ENCODE measurements at places on chromosomes 5 and 9. TPM values are rescaled to one million over a fixed set of nuclear protein-coding genes. Genes with fewer than 3 reads are reported as not detected.

DNA sequence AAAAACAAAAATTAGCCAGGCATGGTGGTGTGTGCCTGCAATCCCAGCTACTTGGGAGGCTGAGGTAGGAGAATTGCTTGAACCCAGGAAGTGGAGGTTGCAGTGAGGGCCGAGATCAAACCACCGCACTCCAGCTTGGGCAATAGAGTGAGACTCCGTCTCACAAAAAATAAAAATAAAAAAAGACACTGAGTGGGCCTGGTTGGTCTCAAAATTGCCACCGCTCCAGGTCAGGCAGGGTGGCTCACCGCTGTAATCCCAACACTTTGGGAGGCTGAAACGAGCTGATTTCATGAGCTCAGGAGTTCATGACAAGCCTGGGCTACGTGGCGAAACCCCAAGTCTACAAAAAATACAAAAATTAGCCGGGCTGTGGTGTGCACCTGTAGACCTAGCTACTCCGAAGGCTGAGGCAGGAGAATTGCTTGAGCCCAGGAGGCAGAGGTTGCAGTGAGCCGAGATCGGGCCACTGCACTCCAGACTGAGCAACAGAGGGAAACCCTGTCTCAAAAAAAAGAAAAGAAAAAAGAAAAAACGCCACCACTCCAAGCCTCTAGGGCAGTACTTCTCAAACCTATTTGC is 1.8 kb downstream of the STK10 start:
- no peak for DNase-seq

- no peak for DNase-seq
Observed at GRCh38 chr5:144915452-144915851, 744.8 kb downstream of the KCTD16 start.

GRCh38 chr5:59685191-59685530 is 208.4 kb downstream of the PDE4D start:
- DNase-seq, result no peak

DNA sequence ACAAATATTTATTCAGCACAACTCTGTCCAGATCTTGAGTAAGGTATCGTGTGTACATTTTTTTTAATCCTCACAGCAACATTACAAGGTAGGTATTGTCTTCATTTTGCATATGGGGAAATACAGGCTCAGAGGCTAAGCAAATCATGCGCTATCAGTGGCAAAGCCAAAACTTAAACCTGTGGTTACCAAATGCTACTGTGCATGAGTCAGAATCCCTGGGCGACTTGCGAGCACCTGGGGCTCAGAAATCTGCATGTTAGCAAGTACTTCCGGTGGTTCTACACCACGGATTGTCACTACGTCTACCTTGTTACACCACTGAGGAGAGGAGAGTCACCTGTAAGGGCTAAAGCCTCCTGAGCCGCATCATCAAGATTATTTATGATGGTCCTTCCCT is 21.3 kb downstream of the C5orf58 start:
- DNase-seq, result no peak

- DNase-seq, result no peak
Observed at GRCh38 chr9:114021578-114021977, 56.5 kb downstream of the AMBP start.

DNA sequence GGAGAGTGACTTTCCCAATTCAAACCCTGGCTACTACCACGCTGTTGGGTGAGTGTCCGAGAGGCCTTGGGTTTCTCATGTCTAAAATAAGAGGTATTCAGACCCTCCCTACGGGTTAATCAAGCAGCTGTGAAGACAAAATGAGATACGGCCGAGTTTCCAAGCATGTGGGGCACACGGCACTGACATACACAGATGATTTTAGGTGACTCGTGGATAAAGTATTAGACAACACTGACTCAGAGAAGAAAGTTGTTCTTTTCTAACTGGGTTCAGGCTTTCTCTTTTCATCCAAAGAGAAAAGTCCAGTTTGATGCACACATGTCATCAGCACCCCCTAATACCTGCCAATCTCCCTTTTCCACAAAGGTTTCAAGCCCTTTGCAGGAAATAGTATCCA is 15.6 kb downstream of the FOXI1 start:
- no peak for DNase-seq

DNA sequence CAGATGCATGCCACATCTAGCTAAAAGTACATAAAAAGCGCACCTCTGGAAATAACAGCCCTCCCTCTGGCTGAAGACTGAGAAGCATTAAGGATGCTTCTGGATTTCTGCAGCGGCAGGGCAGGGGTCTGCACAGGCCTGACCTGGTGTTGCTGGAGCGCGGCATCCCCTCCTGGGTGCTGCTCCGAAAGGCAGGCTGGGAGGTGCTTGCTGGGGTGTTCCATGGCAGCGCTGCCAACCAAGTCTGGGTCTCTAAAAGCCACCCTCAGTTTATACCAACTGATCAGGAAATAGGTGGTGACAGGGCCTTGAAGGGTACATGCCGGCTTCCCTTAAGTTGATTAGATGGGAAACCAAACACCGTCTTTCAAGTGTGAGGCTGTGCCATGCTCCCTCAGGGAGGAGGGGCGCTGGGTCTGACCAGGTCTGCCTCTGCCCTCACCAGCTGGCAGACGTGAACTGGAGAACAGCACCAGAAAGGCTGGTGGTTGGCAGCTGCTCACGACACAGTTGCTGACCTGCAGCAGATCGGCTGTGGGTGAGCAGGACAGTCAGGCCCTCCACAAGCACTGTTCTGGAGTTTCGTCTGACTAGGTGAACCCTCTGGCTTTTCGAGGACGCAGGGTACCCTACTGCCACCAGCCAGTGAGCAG is 81.6 kb downstream of the DAP start:
- DNase-seq, result no peak

The PCDHGB3 gene
- 6.2 TPM for total RNA-seq

The PGM5 gene
- 0.36 TPM for total RNA-seq

The ELOVL7 gene
- total RNA-seq, result under 0.01 TPM

The ADCY2 gene
- total RNA-seq, result under 0.01 TPM

The BHMT gene
- total RNA-seq, result not detected

The PRRX2 gene
- total RNA-seq, result 34.8 TPM

The C1QTNF3 gene
- total RNA-seq, result 2.4 TPM

All from osteoblast (primary cell).